ENCODE measurements at places on chromosomes 7 and 10. TPM values are rescaled to one million over a fixed set of nuclear protein-coding genes. Genes with fewer than 3 reads are reported as not detected.

AHR gene
- 40.8 TPM for total RNA-seq

PAPOLB gene
- total RNA-seq = 0.10 TPM

BTBD16 gene
- total RNA-seq = not detected

TBC1D12 gene
- 1.5 TPM for total RNA-seq

TACR2 gene
- total RNA-seq = not detected

GIMAP4 gene
- total RNA-seq = 245 TPM

HKDC1 gene
- not detected for total RNA-seq

SPDYE2B gene
- not detected for total RNA-seq

- no peak for DNase-seq
These were observed 20.5 kb downstream of the STAG3 start for GRCh38 chr7:100198266-100198665.

- no peak for DNase-seq
These were observed 277.0 kb downstream of the EXOC4 start for GRCh38 chr7:133529861-133530260.

- no peak for DNase-seq
These were observed 531.6 kb upstream of the IGFBP3 start for GRCh38 chr7:46452561-46453135.

- DNase-seq = no peak
These were observed 47.8 kb upstream of the KAT6B start for GRCh38 chr10:74778436-74779094.

- DNase-seq = no peak
These were observed 5.8 kb upstream of the IL2RA start for GRCh38 chr10:6068006-6068405.

GRCh38 chr10:14879928-14880193 lies 1.2 kb downstream of the SUV39H2 start:
- no peak for DNase-seq

- peak; percentile 50 for DNase-seq
These were observed 139.4 kb downstream of the LHPP start for GRCh38 chr10:124601016-124601415.

- DNase-seq = no peak
These were observed 140.3 kb upstream of the FAM20C start for GRCh38 chr7:52100-52499.

GRCh38 chr7:30463405-30464145 lies 15.0 kb downstream of the NOD1 start:
- no peak for DNase-seq

GRCh38 chr7:14419531-14419930 lies 430.1 kb upstream of the ETV1 start:
- DNase-seq = no peak

- no peak for DNase-seq
These were observed 53.7 kb downstream of the LRRC17 start for GRCh38 chr7:102966465-102966864.

- no peak for DNase-seq
These were observed 124.7 kb upstream of the MGMT start for GRCh38 chr10:129342385-129342784.

DNA sequence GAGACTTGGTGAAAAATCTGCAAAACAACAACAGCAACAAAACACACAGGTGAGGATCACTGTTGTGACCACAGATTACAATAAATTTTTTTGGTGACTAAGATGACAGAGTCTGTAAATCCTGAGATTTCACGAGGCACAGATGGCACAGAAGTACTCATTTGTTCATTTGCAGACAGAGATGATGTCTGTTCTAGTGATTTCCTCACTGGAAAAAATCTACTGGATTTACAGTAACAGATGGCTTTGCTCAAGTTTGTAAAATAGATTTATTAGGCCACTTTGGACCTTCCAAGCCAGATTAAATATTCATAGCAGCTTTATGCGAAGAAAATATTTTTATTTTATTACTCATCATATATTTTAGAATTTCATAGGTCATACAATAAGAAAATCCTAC lies 113.5 kb upstream of the IL6 start:
- DNase-seq = no peak

- no peak for DNase-seq
These were observed 186.5 kb upstream of the ADO start for GRCh38 chr10:62618054-62618453.

DNA sequence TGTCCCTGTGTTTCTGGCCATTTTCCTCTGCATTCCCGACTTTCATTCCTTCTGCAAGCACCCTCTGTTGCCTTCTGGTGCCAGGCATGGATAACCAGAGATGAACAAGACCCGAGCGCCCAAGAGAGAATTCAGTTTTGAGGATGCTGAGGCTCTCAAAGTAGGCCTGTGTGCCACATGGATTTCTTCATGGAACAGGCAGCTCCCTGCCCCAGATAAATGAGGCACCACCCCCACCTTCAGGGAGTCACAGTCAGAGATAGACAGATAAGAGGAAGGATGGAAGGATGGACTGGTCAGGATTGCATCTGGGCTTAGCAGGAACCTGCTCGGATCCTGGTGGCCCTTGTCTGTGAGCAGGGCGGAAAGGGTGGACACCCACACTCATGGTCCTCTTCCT lies 49.4 kb downstream of the ADCYAP1R1 start:
- DNase-seq = no peak

GRCh38 chr7:12119620-12120303 lies 91.3 kb upstream of the TMEM106B start:
- DNase-seq = no peak

DNA sequence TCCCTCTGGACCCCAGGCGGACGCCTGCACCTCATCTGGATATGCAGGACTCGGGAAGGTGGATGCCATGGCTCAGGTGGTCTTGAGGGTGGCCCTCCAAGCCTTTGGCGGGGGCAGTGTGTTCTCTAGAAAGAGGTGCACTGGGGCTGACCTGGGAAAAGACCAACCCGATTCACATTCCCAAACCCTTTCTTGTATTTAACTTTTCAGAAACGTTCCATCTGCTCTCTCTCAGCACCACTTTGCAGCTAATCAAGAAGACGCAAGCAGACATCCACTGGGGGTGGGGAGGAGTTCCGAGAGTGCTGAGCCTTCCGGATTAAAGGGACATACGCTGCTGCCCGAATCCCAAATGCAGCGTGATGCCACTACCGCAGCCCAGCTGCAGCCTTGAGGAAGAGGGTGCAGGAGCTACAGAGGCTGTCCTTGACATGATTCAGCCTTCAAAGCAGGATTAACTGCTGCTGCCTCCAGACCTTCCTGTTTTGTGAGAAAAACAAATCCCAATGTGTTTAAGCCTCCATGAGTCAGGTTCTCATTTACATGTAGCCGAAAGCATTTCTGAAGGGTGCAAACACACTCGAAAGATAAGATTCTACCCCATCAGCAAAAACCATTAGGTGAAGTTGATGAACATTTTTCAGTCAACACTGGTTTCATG lies 39.9 kb downstream of the RBM17 start:
- DNase-seq = no peak

DNA sequence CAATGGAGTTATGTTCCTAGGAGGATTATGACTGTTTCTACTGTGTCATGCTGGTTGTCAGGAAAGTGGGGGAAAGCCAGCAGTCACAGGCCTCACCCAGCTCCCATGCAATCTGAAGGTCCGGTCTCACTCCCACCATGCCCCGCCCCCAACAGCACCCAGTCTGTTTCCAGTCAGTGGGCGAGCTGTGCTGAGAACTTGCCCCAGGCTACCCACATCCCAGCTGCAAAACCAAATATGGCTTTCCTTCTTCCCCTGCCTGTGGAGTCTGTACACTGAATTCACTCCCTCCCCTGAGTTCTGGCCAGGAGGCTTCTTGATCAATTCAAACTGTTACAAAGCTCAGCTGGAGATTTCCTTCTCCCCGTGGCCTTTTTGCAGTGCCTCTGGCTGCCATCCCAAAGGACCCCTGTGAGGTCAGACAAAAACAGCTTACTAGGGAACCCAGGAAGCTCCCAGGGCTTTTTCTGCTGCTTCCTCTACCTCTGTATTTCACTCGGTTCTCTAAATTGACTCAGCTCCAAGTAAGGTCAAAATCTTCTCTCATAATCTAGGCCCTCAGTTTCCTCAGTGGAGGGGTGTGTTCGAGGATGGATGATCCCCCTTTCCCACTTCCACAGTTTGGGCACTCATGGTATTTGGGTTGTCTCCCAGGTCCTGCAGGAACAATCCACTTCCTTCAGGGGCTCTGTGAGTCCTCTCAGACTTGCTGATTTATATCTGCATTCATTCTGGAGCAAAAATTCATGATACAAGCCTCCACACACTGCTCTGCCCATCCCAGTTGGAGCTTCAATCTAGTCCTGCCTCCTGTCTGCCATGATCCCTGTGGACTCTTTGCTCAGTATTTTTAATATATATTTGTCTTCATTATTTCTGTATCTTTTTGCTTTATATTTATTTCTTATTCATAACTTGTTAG lies 205.5 kb downstream of the SEMA3D start:
- no peak for DNase-seq

Data from natural killer cell treated with Interleukin-12 subunit alpha and Interleukin-12 subunit beta and Interleukin-15 and Interleukin-18, amount 100 ng/mL, for 72 hours (primary cell).